ENCODE measurements at places on chromosomes 5 and 9. TPM values are rescaled to one million over a fixed set of nuclear protein-coding genes. Genes with fewer than 3 reads are reported as not detected.

The MPDZ gene
- total RNA-seq = 12.5 TPM

The PRUNE2 gene
- 3.9 TPM for total RNA-seq

The RGS7BP gene
- total RNA-seq = 3.1 TPM

The PCDHB2 gene
- total RNA-seq = 1.8 TPM

The CYLC2 gene
- not detected for total RNA-seq

The OR13C2 gene
- not detected for total RNA-seq

The ZNF462 gene
- 8.9 TPM for total RNA-seq

The FGF18 gene
- total RNA-seq = not detected

The GRM6 gene
- total RNA-seq = not detected

The NXNL2 gene
- total RNA-seq = not detected

The C9orf50 gene
- not detected for total RNA-seq

The DOCK8 gene
- total RNA-seq = 5.9 TPM

The GOLGA2 gene
- 138 TPM for total RNA-seq

The NOXA1 gene
- total RNA-seq = 7.3 TPM

The TRIM14 gene
- 2.1 TPM for total RNA-seq

The ERGIC1 gene
- 93.1 TPM for total RNA-seq

The LOX gene
- 6.6 TPM for total RNA-seq

The CLIC3 gene
- total RNA-seq = 2.0 TPM

The SLC6A18 gene
- not detected for total RNA-seq

The PRR16 gene
- total RNA-seq = 0.78 TPM

The LMBRD2 gene
- total RNA-seq = 8.6 TPM

The TAF11L12 gene
- not detected for total RNA-seq

The TBCA gene
- 63.6 TPM for total RNA-seq

The ZFP2 gene
- total RNA-seq = 1.8 TPM

The OTULINL gene
- total RNA-seq = 3.3 TPM

The GAS1 gene
- 37.6 TPM for total RNA-seq

The IER5L gene
- 3.0 TPM for total RNA-seq

The ATP10B gene
- total RNA-seq = 1.3 TPM

The ARL14EPL gene
- not detected for total RNA-seq
